Activated naive CD4-positive, alpha-beta T cell (primary cell): ENCODE measurements at places on chromosomes 1 and 21.

DNA sequence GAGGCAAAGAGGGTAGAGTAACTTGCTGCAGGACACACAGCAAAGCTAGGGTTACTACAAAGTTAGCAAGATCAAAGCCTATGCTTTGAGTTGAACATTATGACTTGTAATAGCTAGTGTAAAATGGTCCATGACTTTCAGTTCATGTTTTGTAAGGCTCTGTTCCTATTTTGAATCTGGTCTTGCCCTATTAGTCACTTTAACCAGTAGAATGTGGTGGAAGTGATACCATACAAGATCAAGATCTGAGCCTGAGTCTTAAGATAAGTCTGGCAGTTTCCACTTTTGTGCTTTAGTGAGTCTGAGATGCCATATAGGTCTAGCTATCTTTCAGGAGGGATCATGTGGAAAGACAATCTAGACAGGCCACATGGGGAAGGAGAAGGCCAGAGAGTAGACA lies 282.1 kb upstream of the BRINP3 start:
- DNase-seq = no peak

DNA sequence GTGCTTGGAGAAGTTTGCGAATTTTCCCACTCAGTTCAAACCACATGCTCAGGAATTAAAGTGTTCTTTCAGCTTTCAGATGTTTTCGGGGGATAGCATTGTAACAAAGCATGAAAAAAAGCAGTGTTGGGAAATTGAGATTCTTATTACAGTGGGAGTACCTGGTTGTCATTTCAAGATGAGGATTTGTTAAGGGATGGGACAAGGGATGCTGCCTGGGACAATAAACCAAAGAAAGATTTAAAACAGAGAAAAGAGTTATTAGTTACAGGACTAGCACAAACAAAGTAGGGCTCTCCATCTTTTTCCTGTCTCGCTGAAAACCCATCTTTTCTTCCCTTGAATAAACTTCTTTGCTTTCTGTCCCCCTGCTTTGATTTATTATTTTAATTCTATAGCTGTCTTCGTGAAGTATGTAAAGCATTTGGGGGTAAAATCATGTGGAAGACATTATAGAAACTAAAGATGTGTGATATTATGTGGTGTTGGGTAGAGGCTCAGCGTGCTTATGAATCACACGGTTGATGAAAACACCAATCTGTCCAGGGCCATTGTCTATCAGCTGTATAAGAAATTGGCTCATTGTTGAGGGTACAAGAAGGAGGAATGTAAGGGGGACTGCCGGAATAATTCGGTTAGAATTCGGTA lies 277.6 kb downstream of the KIF26B start:
- DNase-seq = no peak

DNA sequence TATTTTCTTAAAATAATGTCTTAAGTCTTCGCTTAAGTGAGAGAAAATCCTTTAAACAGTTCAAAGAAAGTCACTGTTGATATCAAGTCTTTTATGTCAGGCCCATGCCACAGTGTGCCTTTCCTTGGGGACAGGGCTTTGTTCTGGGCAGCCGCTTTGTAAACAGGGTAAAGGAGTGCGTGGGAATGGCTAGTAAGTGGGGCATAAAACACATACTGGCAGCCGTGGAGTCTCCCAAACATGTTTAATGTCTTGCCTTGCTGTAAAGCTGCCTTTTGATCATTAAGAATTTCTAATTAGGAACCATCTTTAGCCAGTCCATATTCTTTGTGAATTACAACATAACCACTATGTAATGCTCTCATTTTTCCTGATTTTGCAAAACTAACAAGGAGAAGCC lies 99.7 kb downstream of the PHTF1 start:
- no peak for DNase-seq

DNA sequence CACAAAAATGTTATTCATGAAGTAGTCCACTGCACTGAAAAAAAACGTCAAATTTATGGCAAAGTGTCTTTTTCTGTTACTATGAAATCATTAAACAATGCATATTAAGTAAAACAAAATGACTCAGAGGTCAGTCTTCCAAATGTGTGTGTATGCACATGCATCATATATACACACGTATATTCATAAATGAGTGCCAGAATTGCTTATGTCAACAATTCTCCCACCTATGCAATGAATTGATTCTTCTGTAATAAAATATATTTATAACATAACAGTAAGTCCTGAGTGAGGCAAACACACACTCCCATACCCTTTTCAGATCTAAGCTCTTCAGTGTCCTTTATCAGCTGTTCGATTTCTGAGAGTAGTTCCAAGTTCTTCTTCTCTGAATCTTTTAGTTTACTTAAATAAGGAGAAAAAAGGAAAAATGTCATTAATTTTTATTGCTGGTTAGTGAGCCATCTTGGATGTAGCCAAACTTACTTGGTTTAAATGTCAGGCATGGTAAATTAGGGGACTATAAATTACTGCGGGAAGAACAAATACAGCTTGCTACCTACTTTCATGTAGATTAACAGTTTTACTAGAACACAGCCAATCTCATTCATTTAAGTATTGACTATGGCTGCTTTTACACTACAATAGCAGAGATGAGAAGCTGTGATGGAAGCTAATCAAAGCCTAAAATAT lies 131.9 kb downstream of the COQ8A start:
- DNase-seq = no peak

DNA sequence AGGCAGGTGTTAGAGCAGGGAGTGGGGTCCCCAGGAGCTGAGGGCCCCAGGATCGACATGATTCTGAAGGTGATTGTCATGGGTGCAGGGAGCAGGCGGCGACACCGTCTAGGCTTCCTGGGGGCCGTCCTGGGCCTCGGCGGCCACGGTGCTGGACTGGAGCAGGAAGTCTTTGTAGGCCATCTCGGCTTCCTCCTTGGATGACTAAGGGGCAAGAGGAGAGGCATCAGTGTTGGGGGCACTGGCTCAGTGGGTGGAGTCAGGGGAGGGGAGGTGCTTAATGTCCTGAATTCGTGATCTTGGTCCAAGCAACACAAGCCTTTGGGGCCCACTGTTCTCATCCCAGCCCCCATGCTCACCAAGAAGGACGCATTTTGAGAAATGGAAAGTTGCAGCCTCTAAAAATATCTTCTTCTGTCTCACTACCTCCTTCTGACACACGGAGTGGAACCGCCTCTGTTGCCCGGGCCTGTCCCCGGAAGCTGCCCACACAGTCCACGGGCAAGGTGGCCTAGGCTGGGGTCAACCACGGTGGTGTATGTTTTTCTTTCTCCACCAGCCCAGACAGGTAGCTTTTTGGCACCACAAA lies 8.6 kb upstream of the FCMR start:
- no peak for DNase-seq

DNA sequence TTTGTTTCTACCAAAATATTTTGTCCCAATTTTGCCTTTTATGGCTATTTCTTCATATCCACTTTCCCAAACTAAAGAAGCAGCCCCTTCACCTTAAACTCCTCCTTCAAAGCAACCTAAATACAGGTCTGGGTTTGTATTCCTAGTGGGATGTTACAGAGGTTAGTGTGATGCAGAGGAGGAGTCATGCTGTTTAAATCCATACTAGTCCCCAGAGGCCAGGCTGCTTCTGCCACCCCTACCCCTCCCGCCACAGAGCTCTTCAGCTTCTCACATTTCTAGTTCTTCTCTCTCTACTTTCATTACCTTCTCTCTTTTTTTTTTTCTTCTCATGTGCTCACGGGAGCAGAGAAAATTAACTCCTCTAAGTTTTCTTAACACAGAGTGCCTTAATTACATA lies 29.3 kb downstream of the SELL start:
- no peak for DNase-seq

DNA sequence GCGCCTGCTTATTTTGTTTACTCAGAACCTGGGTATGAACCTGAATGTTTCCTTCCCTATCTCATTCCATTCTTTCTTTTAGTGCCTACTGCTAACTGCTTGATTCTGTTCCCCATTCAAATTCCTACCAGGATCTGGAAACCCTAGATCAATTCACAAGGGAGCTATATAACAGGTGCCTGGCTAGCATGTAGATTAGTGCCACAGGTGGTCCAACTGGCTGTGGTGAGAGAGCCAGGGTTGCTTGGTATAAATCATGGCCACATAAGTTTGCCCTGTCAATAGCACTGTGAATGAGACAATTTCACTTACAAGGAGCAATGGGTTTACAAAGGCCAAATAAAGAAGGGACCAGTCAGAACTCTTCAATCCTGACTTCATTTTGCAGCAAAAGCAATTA lies 6.6 kb upstream of the PRPF38B start:
- DNase-seq = no peak

DNA sequence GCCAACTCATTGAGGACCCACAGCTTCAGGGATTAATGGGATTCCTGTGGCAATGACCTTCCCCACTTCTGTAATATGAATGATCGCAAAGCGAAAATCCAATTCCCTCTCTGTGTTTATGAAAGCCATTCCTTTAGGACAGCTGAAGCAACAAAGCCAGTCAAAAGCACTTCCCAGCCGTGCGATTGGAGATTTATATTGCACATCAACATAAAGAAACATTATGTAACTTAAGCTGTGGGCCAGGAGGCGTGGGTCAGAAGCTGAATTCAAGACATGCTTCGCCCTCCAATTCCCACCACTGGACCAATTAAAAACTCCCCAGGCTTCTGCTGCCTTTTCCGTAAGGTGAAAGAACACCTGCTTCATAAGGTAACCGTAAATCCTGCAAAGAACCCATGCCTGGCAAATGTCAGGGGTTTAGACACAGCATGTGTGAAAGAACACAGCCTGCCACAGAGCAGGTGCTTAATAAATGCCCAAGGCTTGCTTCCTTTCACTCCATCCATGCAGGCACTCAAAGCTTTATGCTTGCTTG lies 138.9 kb upstream of the SOD1 start:
- DNase-seq = no peak
